ENCODE measurements at places on chromosomes 16 and 17. TPM values are rescaled to one million over a fixed set of nuclear protein-coding genes. Genes with fewer than 3 reads are reported as not detected.

The TEX14 gene
- not detected for total RNA-seq

DNA sequence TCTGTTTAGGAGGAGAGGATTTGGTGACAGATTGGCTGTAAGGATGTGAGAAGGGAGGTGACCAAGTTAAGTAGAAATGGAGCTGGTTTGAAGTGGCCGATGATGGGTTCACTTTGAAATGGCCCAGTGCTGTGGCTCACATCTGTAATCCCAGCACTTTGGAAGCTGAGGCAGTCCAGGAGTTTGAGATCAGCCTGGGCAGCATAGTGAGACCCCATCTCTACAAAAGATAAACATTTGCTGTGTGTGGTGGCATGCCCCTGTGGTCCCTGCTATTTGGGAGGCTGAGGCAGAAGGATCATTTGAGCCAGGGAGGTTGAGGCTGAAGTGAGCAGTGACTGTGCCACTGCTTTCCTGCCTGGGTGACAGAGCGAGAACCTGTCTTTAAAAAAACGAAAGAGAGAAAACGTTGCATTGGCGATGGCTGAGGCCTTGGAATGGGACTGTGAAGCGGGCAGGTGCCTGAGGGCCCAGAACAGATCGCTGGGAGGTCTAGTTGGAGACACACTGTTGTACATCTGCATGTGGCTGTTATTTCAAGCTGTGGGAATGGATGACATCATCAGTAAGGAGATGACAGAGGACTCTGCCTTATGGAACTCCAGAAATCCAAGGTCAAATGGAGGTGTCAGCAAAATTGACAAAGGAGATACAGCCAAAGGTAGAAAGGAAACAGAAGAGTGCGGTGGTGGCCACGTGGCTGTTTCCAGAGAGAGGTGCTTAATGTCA, 5.5 kb downstream of the COG1 start:
- no peak for DNase-seq

The KCNJ18 gene
- not detected for total RNA-seq

GRCh38 chr16:49763826-49764225, 92.1 kb downstream of the ZNF423 start:
- DNase-seq, result no peak

DNA sequence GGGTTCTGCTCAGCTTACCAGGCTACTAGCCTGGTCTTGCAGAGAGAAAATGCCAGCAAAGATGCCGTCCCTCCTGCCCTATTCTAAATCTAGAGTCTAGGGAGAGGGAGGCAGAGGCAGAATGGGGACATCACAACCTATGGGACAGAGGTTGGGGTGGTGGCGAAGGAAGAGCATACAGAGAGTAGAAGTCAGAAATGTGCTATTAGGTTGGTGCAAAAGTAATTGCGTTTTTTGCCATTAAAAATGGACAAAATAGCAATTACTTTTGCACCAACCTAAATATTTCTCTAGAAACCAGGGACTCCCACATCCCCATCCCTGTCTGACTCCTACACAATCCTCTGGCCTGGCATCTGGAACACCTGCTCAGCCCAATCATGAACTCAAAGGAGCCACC, 127.7 kb downstream of the GAS7 start:
- DNase-seq, result no peak

The HES7 gene
- total RNA-seq, result not detected

The GLP2R gene
- 1.9 TPM for total RNA-seq

GRCh38 chr16:85657996-85658395, 30.8 kb downstream of the GINS2 start:
- DNase-seq, result no peak

GRCh38 chr17:6641247-6641863, 495 bp downstream of the TXNDC17 start:
- DNase-seq, result peak; percentile 33

- DNase-seq, result peak; percentile 13
Measured at GRCh38 chr17:82051776-82052637, at the start of the genes GPS1 and RFNG. Gene GPS1, plus strand, starts transcription at chr17:82051898. Its CDS starts 34 bp downstream, at chr17:82051932. Gene RFNG, minus strand, starts transcription at chr17:82051811. Its CDS starts 45 bp downstream, at chr17:82051766.

- peak; percentile 56 for DNase-seq
Measured at GRCh38 chr16:75029854-75030253, 31.0 kb downstream of the ZNRF1 start.

DNA sequence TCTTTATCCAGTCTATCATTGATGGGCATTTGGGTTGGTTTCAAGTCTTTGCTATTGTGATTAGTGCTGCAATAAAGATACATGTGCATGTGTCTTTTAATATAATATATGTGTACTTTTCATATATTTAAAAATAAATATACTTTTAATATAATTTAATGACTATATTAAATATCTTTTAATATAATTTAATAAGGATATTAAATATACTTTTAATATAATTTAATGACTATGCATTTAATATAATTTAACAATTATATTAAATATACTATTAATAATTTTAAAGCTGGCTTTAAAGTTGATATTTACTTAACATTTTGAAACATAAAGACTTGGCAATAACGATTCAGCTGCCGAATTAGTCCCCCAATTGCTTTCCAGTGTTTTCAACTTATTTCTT, 1.2 kb downstream of the CCL23 start:
- no peak for DNase-seq

DNA sequence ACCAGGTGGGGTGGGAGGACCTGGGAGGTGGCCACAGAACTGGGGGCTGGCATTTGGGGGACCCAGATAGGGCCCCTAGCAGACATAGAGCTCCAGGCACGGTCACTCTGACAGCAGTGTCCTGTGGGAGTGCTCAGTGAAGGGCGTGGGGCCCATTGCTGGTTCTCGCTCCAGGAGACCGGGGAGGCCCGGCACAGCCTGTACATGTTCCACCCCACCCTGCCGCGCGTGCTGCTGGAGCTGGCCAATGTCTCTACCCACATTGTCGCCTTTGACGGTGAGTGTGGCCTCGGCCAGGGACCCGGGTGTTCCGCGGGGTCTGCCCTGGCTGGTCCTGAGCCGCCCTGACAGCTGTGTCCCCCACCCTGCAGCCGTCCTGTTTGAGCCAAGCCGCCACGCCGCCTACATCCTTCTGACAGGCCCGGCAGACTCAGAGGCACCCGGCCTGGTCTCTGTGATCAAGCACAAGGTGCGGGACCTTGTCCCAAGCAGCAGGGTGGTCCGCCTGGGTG, 11.2 kb downstream of the RGS11 start:
- no peak for DNase-seq

DNA sequence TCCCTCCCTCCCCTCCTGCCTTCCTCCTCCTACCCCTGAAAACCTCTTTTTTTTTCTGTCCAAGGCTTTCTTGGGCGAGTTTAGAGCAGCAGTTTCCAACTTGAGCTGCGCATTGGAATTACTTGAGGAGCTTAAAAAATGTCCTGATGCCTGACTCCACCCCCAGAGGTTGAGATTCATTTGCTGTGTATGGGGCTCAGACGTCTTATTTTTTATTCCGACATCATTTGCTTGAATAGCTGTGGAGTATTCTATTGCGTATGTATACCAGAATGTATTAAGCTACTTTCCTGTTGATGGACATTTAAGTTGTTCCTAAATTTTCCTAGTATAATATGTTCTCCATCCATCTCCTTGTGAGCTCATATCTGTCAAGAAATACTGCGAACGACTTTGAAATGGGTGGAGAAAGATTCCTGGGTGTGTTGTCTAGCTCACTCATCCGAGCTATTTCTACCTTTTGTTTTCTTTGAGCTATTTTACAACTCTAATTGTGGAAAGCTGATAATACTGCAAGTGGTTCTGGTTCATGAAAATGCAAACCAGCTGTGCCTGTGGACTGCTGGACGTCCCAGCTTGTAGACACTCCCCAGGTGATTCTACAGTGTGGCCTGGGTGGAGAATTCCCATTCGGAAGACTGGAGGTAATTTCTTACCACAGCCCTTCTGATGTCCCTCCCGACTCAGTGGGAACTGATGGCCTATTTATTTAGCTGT, 40.5 kb downstream of the CMIP start:
- DNase-seq, result no peak

DNA sequence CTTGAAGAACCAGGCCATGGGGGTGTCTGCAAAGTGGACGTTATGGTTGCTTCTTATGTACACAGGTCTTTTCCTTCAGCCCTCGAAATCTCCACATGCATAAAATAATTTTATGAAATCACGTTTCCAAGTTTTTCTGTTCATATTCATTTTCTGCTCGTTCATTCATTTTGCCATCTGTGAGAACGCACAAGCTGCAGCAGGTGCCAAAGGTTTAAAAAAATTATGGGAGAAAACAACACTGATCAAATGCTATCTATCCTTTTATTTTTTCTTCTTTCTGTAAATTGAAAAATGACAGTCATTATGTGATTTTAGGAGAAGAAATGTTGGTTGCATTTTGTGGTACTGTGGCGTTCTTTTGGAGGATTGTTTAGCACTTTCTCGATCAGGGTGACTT, 15.5 kb downstream of the SPACA3 start:
- DNase-seq, result no peak

DNA sequence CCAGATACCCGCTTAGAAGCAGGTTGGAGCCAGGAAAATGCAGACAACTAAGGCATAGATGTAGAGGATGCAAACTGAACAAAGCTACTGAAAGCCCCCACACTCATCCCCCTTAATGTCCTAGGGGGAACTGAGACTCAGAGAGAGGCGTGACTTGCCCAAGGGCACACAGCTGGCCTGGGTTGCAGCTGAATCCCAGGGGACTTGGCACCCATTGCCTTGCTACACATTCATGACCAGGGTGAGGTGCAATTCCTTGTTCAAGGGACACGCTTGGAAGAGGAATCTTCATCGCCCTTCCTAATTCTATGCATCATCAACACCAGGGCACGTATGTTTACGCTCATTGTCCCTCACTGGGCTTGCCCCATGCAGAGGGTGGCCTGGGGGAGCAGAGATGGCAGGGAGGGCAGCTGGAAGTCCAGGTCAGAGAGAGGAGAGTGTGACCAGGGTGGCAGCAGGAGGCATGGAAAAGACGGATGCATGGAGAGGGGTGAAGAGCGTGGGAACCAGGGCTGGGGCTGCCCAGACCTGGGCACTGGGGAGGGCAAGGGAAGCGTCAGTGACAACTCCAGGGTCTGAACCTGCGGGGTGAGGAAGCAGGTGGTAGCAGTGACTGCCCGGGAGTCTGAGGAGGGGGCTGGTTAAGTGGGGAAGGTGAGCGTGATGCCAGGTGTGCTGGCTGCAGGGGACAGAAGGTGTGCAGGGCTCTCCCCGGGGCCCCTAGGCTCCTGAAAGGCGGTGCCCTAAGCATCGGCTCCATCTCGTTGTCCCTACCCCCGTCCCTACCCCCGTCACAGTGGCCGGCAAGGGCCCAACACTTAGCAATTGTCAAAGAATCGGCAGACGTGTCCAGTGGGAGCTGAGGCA, 267.1 kb upstream of the TNRC6C start:
- no peak for DNase-seq

- peak; percentile 84 for DNase-seq
Measured at GRCh38 chr17:65154770-65155589, 17.8 kb downstream of the RGS9 start.

GRCh38 chr16:56964243-56965148, 2.7 kb downstream of the CETP start:
- peak; percentile 83 for DNase-seq

- no peak for DNase-seq
Measured at GRCh38 chr17:31653691-31654090, 205.4 kb downstream of the COPRS start.

DNA sequence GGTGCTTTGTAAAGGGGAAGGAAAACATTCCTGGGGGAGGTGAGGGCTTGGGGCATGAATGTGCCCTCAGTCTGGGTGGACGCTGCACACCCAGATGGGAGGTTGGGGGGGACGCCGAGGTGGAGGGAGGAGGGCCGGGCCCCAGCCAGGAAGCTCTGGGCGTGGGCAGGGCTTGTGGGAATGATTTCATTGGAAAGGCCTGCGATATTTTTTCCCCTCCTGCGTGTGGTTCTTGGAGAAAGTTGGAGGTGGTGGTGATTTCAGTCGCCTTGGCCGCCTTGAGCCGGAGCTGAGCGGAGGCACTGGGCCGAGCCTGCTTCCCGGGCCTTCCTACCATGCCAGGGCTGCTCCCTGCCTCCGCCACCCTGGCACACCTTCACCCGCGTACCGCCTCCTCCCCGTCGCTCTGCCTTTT, 26.4 kb upstream of the CLEC18A start:
- DNase-seq, result peak; percentile 86

GRCh38 chr17:56985371-56986162, 7.6 kb downstream of the SCPEP1 start:
- DNase-seq, result no peak

GRCh38 chr16:69309316-69309715, 1.8 kb upstream of the VPS4A start:
- DNase-seq, result no peak

- DNase-seq, result no peak
Measured at GRCh38 chr17:31869797-31870568, 10.9 kb upstream of the COPRS start.

The TEX19 gene
- total RNA-seq, result not detected

The KRT27 gene
- not detected for total RNA-seq

- DNase-seq, result no peak
Measured at GRCh38 chr17:10549096-10549842, at the start of gene MYH2. Gene MYH2, minus strand, starts transcription at chr17:10549658. Its CDS starts 1,738 bp downstream, at chr17:10547920.

GRCh38 chr17:72376526-72377345, 255.9 kb downstream of the SOX9 start:
- DNase-seq, result no peak

The CES1 gene
- total RNA-seq, result 0.15 TPM

DNA sequence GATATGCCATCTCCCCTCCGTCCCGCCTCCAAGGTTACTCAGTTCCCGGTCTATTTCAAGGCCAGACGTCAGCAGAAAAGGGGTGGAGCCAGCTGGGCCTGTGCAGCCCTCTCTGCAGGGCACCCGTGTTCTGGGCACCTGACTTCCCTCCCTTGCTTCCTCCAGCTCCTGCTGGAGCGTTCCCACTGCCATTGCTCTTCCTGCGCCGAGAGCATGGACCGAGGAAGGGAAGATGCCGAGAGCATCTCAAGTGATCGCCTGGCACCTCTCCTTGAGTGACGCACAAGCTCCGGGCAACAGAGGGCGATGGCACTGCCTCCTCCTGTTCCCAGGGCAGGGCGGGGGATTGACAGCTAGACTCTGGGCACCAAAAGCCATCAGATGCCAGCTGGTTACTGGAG, 29.4 kb upstream of the NAT9 start:
- DNase-seq, result no peak

GRCh38 chr17:41505809-41506767, 676 bp upstream of the KRT13 start:
- peak; percentile 45 for DNase-seq

- DNase-seq, result peak; percentile 30
Measured at GRCh38 chr17:18217412-18218015, 7.9 kb upstream of the LLGL1 start.

DNA sequence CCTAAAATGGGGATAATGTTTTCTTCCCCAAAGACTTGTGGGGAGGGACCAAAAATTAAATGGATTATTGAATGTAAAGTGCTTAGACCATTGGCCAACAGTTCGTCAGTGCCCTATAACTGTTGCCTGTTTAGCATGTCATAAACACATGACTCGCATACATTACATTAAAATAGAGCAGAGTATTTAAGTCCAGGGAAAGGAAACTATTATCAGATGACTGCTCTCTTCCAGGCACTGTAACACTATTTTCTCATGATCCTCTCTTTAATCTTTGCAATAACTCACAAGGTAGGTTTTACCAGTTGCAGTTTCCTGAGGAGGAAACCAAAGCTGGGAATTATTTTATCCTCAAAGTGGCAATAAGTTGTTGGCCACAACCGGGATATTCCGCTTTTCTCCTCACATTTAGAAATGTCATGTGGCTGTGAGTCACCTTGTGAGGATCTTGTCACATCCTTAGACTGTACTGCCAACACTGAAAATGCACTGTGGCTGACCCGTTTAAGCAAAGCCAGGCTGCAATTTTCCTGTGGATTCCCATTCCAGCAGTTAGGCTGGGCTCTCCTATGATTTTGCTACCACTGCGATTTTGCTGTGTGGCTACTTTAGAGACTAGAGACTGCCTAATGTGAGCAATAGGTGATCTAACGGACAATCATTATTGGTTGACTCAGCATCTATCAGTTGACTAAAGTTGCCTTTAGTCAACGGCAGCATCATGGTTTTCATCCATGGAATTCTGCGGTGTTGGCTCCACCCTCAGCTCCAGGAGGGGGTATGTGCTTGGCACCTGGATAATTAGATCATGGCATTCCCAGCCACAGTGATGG, 58.3 kb upstream of the DHX40 start:
- peak; percentile 53 for DNase-seq

All from renal cortical epithelial cell (primary cell).